ENCODE measurements at places on chromosomes 6 and 20.

DNA sequence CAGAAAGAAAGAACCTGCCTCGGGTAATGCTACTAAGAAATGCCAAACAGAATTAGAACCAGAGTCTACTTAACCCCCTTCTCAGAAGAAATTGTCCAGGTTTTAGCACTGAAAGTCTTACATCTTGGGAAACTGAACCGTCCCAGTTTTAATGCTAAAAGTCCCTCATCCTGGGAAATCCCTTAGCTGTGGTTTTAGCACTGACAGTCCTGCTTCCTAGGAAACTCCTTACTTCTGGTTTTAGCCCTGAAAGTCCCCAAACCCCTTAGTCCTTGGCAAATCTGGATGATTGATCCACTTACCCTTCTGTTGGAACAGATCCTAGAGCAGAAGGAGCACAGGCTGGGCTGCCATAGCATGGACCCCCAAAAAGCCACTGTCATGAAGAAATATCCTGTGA, 4.8 kb upstream of the TMEM14A start:
- DNase-seq = no peak

- peak; percentile 23 for DNase-seq
These were observed 9.1 kb upstream of the ZNFX1 start for GRCh38 chr20:49286689-49287551.

GRCh38 chr6:118810420-118811027, 83.4 kb upstream of the ASF1A start:
- DNase-seq = no peak

DNA sequence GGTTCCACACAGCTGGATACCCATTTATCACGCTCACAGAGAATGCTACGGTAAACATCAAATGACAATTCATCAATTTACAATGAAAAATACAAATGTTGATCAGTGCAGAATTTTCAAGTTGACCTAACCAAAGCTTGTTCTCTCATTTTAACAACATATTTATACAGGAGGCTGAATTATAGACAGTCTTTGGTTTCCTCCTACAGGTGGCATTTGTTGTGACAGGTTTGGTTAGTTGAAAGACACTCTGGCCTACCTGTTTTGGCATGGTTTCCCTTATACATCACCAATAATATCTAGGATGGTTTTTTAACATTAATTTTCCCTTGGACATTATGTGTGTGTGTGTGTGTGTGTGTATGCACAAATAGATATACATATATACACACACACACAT, 642.5 kb upstream of the MMS22L start:
- DNase-seq = no peak

- no peak for DNase-seq
These were observed 452.0 kb downstream of the PREX1 start for GRCh38 chr20:48375804-48376203.

- DNase-seq = no peak
These were observed 95.5 kb downstream of the EYA2 start for GRCh38 chr20:46990017-46990595.

- no peak for DNase-seq
These were observed 10.5 kb downstream of the CNKSR3 start for GRCh38 chr6:154499855-154500589.

- DNase-seq = no peak
These were observed 42.0 kb upstream of the ASIP start for GRCh38 chr20:34199183-34199582.

- DNase-seq = no peak
These were observed 117.1 kb upstream of the CCDC28A start for GRCh38 chr6:138656364-138657064.

DNA sequence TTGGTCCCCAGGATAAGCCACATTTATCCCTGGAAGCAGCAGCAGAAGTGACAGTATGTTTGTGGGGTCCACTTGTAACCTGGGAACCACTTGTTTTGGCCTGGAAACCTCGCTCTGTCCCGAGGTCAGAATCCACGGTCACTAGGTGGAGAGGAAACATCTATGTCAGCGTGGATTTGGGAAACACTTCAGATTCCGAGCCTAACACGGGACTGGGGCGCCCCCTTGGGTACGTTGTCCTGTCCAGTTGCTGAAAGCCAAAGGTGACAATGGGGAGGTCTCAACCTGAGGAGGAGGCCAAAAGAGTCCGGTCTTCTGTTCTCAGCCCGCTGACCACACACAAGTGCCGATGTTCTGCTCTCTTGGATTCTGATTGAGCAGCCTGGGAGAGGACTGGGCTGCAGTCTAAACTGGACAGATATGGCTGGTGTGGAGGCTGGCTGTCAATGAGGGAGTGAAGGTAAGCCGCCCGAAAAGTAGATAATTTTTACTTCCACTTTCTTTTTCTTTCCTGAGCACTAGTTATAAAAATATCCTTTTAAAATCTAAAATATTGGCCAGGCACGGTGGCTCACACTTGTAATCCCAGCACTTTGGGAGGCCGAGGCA, 4.9 kb upstream of the ZFP57 start:
- DNase-seq = no peak

GRCh38 chr6:122026582-122027369, 372.7 kb upstream of the HSF2 start:
- DNase-seq = no peak

- DNase-seq = no peak
These were observed 22.4 kb upstream of the SNX9 start for GRCh38 chr6:157800420-157801237.

- no peak for DNase-seq
These were observed 209.2 kb downstream of the CD83 start for GRCh38 chr6:14326774-14327173.

DNA sequence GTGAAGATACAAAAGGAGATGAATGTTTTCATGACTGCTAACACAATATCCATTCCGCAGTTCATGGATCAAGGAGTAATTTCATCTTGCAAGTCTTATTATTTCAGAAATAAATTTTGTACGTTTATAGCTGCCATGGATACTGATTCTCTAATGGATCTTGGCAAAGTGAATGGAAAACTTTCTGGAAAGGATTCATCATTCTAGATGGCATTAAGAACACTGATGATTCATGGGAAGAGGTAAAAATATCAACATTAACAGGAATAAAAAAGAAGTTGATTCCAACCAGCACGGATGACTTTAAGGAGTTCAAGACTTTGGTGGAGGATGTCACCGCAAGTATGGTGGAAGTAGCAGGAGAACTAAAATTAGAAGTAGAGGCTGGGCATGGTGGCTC, 2.8 kb downstream of the HUS1B start:
- DNase-seq = no peak

- no peak for DNase-seq
These were observed 311.7 kb upstream of the PLCB4 start for GRCh38 chr20:8757146-8757545.

Data from NCI-H2081 (cell line).